ENCODE measurements at places on chromosomes 1 and 21.

GRCh38 chr21:15015622-15016471 is 49.0 kb downstream of the NRIP1 start:
- no peak for DNase-seq

DNA sequence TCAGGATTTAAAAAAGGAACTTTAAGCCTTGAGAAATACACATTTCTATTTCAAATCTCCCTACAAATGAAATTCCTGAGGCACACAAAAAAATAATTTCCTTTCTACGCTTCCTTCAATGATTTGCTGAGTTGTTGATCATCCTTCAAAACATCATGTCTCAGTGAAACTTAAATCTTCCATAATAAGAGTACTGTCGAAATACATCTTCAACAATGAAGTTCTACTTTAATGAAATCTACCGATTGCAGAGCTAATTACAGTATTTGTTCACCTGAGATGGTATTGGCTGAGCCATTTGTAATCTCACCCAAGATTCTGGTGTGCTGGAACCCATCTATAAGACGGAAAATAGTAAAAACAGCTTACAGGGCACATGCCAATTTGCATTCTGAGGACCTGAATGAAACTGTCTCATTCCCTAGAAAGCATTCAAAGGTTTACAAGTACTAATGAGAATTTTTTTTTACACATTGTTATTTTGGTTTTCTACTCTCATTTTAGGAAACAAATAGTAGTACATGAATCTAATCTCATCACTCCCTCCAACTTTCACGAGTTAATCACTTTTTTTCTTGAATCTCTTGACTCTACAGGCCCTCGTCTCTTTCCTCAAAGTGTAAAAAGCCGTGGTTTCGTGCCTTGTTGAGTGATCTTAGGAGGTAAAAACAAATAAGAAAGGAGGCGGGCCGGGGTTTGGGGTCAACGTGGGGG is 1.1 kb downstream of the CHML start:
- no peak for DNase-seq

GRCh38 chr1:39006726-39007645 is 15.9 kb downstream of the AKIRIN1 start:
- no peak for DNase-seq

- no peak for DNase-seq
These were observed 34.5 kb downstream of the OR10R2 start for GRCh38 chr1:158506369-158506987.

- no peak for DNase-seq
These were observed 144.1 kb downstream of the TRABD2B start for GRCh38 chr1:47853059-47853458.

DNA sequence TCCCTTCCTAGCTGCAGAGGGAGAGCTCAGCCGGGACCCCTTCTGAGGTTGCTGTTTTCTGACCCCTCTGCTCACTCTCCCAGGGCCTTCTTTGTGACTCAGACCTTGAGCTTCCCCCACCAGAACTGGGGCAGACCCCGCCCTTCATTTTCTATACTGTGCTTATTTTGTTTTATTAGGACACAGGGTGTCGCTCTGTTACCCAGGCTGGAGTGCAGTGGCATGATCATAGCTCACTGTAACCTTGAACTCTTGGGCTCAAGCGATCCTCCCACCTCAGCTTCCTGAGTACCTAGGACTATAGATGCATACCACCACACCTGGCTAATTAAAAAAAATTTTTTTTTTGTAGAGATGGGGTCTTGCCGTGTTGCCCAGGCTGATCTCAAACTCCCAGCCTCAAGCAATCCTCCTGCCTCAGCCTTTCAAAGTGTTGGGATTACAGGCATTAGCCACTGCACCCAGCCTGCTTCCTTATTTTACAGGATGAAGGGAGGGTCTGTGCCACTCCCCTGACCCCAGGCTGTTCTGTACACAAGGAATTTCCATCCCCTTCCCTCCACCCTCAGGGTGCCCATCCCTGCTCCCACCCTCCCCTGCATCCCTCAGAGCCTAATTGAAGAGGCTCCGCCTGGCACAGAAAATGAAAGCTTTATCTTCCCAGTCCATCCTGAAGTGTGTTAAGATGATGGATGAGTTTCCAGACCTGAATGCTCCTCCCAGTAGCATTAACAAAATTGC is 195.2 kb upstream of the POU3F1 start:
- no peak for DNase-seq

GRCh38 chr21:28867401-28867800 is 125.3 kb downstream of the LTN1 start:
- DNase-seq, result no peak

DNA sequence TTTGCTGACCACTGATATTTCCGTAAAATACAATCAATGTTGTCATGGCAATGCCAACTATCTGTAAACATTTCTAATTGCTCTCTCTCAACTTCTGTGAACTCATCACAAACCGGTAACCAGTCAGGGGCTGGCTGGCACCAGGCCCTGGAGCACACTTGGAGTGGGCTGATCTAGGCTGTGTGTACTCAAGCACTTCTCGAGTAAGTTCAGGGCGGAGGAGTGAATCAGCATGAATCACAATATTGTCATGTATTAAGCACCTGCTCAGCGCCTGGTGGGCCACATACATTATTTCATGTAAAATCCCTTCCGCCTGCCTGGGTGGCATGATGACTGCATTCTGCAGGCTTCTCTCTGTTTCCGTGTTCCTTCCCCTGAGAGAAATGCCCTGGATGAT is 212.4 kb downstream of the FOXD2 start:
- DNase-seq, result peak; percentile 21

DNA sequence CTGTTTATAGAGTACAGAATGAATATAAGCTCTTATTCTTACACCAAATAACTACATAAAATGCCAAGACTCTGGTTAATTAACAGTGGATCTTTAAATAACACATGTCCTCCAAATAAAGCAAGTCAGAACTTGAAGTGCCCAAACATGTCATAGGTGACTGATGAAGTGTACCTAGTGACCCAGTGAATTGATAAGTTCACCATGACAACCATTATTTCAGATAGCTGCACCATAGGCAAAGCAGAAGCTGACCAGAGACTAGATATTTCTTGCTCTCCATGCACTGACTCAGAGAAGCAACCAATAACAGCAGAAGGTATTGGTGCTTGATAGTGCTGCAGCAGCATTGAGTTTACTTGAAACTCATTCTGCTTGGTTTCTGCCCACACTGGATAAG is 192.1 kb downstream of the DUSP10 start:
- no peak for DNase-seq

GRCh38 chr1:245457562-245457961 is 302.8 kb downstream of the KIF26B start:
- no peak for DNase-seq

- no peak for DNase-seq
These were observed 7.2 kb downstream of the AMPD2 start for GRCh38 chr1:109626682-109627408.

GRCh38 chr1:19212167-19212566 is 2.1 kb upstream of the UBR4 start:
- DNase-seq, result no peak

DNA sequence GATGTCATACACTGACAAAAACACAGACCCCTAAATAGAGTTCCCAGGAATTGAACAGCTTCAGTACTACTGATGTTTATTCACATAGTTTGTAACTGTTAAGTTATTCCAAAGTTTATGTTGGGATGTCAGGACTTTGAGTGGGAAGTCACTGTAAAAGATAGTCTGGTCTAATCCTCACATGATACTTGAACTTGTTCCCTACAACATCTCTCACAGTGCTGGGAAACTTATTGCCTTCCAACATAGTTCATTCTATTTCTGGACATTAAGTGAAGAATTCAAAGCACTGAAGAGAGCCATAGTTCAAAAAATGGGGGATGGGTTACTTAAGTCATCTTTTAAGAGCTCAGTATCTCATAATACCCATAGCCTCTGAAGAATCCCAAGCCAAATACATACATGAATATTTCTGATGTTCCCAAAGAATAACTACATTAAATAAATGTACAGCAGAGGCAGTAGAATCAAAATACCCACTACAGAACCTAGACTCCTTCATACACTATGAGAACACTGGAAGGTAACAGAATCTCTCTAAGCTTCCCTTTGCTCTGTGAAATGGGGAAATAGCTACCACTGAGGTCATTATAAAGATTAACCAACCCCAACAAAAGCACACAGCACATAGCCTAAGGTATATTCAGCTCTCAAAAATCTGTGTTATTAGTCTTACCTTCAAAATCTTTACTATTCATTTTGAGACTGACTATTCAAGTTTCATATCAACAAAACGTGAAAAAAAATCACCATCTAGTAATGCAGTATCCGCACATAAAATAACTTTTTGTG is 81.4 kb downstream of the ESRRG start:
- DNase-seq, result no peak

GRCh38 chr1:241527146-241527545 is 5.0 kb upstream of the KMO start:
- DNase-seq, result no peak

DNA sequence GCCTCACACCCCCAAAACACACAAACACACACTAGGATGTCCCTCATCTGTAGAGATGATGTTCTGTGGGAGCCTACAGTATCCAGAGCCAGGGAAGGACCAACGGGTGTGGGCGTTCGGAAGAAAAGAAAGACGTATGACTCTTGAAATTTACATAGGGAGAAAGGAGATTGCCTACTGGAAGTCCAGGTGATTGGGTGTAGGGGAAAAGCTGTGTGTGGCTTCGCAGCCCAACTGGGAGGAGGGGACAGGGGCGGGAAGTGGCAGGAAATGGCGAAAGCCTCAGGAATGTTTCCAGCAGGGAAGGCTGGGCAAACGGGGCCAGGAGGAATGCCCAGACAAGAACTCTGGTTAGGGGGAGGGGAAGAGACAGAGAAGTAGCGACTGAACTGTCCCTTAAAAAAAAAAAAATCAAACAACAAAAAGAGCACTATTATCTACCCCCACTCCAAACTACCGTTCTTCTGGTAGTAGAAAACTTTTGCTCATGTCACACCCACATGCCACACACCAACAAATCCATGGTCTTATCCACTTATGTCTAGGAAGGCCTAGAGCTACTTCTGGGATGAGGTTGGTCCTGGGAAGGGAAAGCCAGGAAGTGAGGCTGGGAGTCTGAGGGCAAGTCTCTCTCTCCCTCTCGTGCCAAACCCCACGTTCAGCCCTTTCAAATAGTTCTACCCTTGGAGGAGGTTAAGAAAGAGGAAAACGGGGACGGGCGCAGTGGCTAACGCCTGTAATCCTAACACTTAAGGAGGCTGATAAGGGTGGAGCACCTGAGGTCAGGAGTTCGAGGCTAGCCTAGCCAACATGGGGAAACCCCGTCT is 1.8 kb upstream of the CKS1B start:
- no peak for DNase-seq

DNA sequence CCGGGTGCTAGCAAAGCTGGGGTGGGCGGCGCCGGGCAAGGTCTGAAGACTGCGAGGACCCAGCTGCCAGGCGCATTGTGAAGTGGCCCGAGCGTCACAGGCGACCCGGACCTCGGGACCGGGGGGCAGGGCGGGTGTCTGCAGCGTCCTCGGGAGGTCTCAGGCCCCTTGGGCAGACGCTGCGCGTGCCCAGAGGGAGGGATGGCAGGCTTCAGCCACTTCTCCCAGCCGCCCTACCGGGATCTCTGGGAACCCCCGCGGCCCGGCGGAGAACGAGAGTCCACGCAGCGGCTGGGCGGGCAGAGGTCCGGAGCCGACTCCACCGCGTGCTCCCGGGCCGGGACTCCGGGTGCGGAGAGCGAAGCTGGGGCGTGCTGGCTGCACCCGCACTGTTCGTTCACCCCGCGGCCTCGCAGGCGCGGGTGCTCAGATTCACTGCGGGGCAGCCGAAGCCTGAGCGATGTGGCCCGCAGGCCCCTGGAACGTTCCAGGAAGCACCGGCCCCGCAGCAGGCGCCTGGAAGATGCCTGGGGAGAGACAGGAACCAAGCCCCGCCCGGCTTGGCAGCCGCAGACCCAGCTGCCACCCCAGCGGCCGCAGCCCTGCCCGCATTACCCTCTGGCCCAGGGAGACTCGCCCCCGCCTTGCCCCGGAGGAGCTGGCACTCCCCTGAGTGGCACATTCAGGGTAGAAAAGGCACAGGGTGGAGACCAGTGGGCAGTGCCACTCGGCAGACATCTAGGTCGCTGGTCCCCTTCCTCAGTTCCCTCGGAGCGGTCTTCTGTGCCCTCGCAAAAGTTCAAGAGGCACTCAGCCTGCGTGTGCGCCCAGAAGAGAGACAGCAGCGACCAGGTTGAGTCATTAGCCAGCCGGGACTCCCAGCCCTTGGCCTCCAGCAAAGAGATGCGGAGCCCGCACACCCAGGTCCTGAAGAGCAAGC is at the start of gene CCDC185:
Gene CCDC185 (plus strand): TSS at position 141 of the 940 bp plus-strand sequence. CDS start 61 bp downstream, at position 202.
- no peak for DNase-seq

DNA sequence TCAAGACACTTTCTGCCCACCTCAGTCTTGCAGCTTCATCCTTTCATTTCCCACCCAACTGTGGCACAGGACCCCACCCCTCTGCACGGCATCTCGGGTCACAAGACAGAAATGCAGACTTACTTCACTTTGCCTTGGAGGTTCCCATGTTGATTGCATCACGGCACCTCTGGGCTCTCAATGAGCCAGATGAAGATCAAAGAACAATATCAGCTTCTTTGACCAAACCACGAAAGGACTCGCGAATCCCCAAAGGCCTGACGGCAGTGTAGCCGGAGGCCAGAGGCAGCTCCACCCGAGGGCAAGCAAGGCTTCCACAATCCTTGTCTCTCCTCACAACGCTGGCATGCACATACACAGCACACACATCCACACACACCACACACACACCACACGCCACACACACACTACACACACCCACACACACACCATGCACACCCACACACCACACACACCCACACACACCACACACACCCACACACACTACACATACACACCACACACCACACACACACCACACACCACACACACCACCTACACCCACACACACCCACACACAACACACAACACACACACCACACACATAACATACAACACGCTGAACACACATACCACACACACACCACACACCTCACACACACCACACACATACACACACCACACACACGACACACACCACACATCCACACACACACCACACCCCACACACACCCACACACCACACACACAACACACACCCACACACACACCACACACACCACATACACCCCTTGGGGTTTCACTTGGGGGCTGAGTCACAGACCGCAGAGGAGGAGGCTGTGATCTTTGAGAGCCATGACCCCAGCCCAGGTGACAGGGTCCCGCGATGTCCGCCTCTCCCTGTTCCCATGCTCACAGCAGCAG is 35.8 kb downstream of the UBASH3A start:
- no peak for DNase-seq

DNA sequence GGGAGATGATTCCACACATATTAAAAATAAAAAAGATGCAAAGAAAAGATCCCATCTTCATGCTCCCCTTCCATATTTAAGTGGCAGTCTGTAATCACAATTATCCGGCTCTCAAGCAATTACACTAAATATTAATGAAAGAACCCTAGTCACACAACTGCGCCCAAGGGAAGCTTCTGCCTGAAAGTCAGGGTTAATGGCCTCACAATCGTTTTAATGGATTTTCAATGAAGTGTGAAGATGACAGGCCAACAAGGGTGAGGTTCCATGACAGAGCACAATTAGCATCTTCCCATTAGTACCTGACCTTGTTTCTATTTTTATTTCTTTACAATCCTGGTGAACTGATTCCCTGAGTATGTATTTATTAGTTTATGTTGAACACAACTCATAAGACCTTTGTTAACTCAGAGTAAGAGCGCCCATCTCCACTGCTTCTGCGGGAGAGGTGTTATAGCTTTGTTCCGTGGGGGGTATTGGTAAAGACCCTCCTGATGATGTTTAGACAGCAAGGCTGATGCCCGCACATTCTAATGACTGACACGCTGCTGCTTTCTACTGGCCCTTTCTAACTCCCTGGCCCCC is 80.9 kb downstream of the IER5 start:
- DNase-seq, result no peak
